ENCODE measurements at places on chromosomes 5 and 9. TPM values are rescaled to one million over a fixed set of nuclear protein-coding genes. Genes with fewer than 3 reads are reported as not detected.
A peak's percentile ranks its signal among the peaks of the same experiment; 100 is the strongest.

- no peaks in the 10 kb centered on the region for H3K4me1 ChIP-seq
- no peak overlapping the region for H3K4me3 ChIP-seq
- no peaks in the 10 kb centered on the region for H3K36me3 ChIP-seq
- H3K27me3 ChIP-seq, result no peaks in the 10 kb centered on the region
- no peak for DNase-seq
- no peak overlapping the region for H3K27ac ChIP-seq
Observed at GRCh38 chr9:114193090-114193489, 37.8 kb downstream of the COL27A1 start.

GRCh38 chr5:72141440-72142355, 34.4 kb downstream of the MAP1B start:
- H3K4me1 ChIP-seq, result no peaks in the 10 kb centered on the region
- DNase-seq, result no peak
- no peaks in the 10 kb centered on the region for H3K36me3 ChIP-seq
- H3K27me3 ChIP-seq, result no peaks in the 10 kb centered on the region
- no peak overlapping the region for H3K4me3 ChIP-seq
- H3K27ac ChIP-seq, result no peak overlapping the region

GRCh38 chr9:99303177-99303576, 81.1 kb downstream of the SEC61B start:
- DNase-seq, result no peak
- H3K4me3 ChIP-seq, result no peak overlapping the region
- no peaks in the 10 kb centered on the region for H3K27me3 ChIP-seq
- no peaks in the 10 kb centered on the region for H3K36me3 ChIP-seq
- H3K27ac ChIP-seq, result no peak overlapping the region

- peaks cover 69% of the 10 kb centered on the region for H3K27me3 ChIP-seq
- H3K4me1 ChIP-seq, result peaks cover 10% of the 10 kb centered on the region
- DNase-seq, result no peak
- no peak overlapping the region for H3K27ac ChIP-seq
- H3K4me3 ChIP-seq, result no peak overlapping the region
- H3K36me3 ChIP-seq, result no peaks in the 10 kb centered on the region
Observed at GRCh38 chr9:97845130-97845529, 7.9 kb upstream of the FOXE1 start.

GRCh38 chr5:136661026-136661425, 295.7 kb upstream of the TRPC7 start:
- no peaks in the 10 kb centered on the region for H3K27me3 ChIP-seq
- H3K4me1 ChIP-seq, result no peaks in the 10 kb centered on the region
- H3K36me3 ChIP-seq, result no peaks in the 10 kb centered on the region

DNA sequence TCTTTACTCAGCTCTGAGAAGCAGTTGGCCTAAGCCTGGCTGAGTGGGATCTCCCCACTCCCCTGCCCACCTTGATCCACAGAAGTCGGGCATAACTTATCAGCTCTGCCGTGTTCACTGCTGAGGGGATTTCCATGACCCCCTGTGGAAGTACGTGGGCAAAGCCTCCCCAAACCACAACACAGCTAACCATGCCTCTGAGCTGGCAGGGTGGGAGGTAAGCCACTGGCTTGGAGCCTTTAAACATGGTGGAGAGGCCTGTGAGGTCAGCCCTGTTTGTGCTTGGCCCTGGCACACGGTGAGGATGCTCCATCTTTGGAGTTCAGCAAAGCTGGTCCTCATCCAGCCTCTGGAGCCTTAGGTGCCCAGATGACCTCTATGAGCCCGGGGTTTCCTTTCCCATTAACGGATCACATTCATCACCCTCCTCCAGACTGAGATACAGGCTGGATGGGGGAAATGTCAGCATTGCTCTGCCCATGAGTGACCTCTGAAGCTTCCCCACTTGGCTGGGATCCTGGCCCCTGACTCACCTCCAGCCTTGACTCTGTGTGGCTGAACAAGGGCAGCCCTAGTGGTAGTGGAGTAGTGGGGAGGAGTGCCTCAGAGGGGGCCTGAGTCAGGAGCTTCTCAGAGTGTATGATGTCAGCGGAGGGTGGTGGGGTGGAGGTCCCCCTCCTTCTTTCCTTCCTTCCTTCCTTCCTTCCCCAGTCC, 6.2 kb downstream of the PDLIM4 start:
- DNase-seq, result no peak
- H3K27ac ChIP-seq, result no peak overlapping the region
- no peak overlapping the region for H3K4me3 ChIP-seq
- H3K4me1 ChIP-seq, result peaks cover 28% of the 10 kb centered on the region

DNA sequence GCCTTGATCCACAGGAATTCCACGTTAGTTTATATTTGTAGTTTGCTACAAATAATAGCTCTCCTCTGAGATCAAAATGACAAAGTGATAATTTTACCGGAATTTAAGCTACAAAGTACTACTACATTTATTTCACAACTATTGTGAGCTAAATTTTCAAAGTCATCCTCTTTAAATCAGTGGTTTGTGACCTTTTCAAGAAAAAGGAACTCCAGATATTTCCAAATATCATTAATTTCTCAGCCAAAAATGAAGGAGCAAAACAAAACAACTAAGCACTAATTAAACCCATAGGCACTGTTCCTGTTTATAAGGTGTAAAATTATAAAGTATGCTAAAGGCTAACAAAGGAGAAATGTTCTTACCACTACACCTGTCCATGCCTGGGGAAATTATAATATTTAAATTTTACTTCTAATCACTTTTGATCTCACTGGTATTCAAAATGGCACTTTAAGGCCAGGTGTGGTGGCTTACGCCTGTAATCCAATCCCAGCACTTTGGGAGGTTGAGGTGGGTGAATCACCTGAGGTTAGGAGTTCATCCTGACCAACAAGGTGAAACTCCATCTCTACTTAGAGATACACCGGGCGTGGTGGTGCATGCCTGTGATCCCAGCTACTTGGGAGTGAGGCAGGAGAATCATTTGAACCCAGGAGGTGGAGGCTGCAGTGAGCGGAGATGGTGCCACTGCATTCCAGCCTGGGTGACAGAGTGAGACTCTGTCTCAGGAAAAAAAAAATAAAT, 77.5 kb downstream of the CEMIP2 start:
- no peaks in the 10 kb centered on the region for H3K4me1 ChIP-seq
- peaks cover 86% of the 10 kb centered on the region for H3K36me3 ChIP-seq
- no peak for DNase-seq
- H3K27ac ChIP-seq, result no peak overlapping the region

DNA sequence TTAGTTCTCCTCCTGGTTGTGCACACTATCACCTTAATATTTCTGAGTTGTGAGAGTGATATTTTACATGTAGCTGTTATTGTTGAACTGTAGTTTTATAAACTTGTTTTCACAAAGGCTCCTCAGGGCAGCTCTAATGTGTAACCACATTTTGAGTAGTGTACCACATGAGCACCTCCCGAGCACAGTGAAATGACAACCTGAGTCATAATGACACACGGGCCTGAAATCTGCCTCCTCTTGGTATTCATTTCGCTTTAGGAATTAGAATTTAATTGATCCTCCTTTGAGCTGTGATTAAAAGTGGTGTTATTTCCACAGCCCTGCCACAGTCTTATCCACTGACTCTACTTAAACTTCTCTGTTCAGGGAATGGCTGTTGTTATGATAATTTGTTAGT, 7.9 kb downstream of the MTRR start:
- no peak overlapping the region for H3K27ac ChIP-seq
- H3K4me3 ChIP-seq, result no peak overlapping the region
- DNase-seq, result no peak
- H3K4me1 ChIP-seq, result peaks cover 30% of the 10 kb centered on the region
- no peaks in the 10 kb centered on the region for H3K27me3 ChIP-seq

DNA sequence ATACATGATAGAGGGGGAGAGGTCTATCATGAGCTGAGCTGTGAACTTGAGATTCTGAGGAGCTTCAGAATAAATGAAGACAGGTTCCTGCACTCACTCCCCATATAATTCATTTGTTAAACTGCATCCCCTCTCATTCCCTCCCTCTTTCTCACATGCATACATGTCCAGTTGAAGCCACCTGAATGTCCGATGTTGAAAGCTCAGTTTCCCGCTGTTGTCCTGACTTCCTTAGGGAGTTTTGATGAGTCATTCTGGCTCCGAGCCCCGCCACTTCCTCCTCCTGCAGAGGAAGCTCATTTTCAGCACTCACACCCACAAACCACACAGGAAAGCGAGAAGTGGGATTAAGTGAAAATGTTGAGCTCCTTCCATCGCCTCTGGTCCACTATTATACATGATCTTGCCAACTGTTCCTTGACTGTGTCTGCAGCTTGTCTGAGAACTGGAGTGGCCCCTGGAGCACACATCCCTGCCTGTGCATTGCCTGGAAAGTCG, 121.2 kb downstream of the CEMIP2 start:
- peak overlapping the region; percentile 51 for H3K27ac ChIP-seq
- no peaks in the 10 kb centered on the region for H3K36me3 ChIP-seq
- peaks cover 24% of the 10 kb centered on the region for H3K4me1 ChIP-seq
- H3K4me3 ChIP-seq, result no peak overlapping the region
- DNase-seq, result peak; percentile 82

GRCh38 chr5:107067395-107067794, 603.3 kb downstream of the EFNA5 start:
- no peak overlapping the region for H3K4me3 ChIP-seq
- H3K27me3 ChIP-seq, result no peaks in the 10 kb centered on the region

- peaks cover 32% of the 10 kb centered on the region for H3K4me1 ChIP-seq
- peak overlapping the region; percentile 83 for H3K4me3 ChIP-seq
- no peaks in the 10 kb centered on the region for H3K27me3 ChIP-seq
- H3K27ac ChIP-seq, result peak overlapping the region; percentile 95
Observed at GRCh38 chr5:36242534-36243485, 1.1 kb upstream of the NADK2 start.

DNA sequence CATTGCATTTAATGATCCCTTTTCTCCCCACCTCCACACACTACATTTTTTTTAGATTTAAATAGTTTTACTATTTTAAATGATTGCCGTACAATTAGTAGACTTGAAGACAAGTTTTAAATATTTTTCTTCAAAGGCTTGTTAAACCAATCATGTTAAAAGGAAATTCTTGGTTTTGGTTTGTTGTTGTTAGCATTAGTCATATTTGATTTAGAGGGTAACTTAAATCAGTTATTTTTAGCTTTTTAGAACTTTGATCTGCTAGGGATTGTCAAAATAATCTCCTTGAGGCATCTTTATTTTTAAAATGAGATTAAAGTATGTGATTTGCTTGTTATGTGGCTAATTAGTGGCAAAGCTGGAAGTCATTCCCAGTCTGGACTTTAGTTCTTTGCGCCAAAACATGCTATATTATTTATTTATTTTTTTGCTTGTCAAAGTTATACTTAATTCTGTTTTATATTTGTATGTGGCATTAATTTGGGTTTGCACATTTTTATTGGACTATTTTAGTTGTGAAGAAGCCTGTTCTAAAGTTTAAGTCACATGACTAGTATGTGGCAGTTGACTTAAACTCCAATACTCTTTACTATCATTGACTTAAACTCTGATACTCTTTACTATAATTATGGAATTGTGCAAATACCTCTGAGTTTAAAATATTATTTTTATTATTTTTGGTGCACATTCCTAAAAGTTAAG, 14.7 kb downstream of the ITGA1 start:
- H3K27ac ChIP-seq, result peak overlapping the region; percentile 88
- H3K36me3 ChIP-seq, result peaks cover 9% of the 10 kb centered on the region
- no peaks in the 10 kb centered on the region for H3K27me3 ChIP-seq

Gene SLIT3
- total RNA-seq, result 70.0 TPM

Gene IQGAP2
- 31.0 TPM for total RNA-seq

Gene ECSCR
- total RNA-seq, result 47.2 TPM

Gene CDC20B
- not detected for total RNA-seq
